ENCODE measurements at places on chromosomes 7 and 10.

- no peak for DNase-seq
Measured at GRCh38 chr7:43669286-43670081, 59.8 kb downstream of the COA1 start.

DNA sequence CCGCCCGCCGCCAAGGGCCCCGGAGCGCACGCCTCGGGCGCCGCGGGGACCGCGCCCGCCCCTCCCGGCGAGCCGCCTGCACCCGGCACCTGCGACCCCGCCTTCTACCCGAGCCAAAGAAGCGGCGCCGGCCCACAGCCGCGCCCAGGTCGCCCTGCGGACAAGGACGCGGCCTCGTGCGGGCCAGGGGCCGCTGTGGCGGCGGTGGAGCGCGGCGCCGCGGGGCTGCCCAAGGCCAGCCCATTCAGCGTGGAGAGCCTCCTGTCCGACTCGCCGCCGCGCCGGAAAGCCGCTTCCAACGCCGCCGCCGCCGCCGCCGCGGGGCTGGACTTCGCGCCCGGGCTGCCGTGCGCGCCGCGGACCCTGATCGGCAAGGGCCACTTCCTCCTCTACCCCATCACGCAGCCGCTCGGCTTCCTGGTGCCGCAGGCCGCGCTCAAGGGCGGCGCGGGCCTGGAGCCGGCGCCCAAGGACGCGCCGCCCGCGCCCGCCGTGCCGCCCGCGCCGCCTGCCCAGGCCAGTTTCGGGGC is 3.5 kb downstream of the UNCX start:
- no peak for DNase-seq

- no peak for DNase-seq
Measured at GRCh38 chr7:95427914-95428516, 6.8 kb downstream of the PON2 start.

- peak; percentile 72 for DNase-seq
Measured at GRCh38 chr7:21704359-21704758, 161.5 kb downstream of the DNAH11 start.

DNA sequence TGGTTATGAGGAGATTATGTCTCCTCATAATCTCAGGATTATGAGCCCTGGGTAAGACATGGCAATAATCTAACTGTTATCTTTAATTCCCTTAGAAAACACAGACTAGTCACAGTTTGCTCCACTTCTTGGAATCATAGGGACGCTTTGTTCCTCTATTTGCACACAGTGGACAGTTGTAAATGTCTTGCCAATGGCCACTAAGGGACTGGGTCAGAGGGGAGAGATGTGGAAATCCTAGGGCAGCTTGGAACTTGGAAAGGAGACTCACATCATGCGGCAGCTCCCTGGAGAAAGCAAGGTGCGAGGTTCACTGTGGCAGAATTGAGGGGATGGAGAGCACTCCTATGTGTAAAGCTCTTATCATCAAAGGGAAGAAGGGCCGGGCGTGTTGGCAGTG is 266.1 kb downstream of the PRPF18 start:
- no peak for DNase-seq

DNA sequence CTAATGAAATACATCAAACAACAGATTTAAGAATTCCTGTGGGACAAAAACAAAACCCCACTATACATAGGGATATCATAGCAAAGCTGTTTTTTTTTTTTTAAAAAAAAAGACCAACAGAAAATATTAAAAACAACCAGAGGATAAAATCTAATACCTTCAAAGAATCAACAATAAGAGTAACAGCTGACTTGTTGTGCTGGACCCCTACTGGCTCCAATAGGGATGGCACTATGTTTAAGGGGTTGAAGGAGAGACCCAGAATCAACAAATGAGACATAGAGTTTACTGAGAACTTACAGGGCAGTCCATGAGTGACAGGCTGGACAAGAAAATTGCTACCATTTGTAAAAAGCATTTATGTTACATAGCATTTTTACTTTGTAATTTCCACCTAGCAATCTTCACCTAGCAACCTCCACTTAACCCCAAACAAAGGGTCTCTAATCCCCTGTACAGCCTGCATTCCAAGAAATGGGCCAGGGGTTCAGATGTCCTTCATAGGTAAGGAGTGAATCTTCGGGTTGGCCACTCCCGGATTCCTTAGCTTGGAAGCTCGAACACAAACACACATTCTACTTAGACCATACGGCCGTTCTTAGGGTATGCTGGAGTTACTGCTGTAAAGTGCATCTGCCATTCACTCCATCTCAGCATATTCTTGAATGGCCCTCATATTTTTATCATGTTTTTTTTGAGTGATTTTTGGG is 25.8 kb downstream of the ASZ1 start:
- DNase-seq: no peak

GRCh38 chr7:36464271-36464670 is 74.6 kb downstream of the ANLN start:
- DNase-seq: no peak

DNA sequence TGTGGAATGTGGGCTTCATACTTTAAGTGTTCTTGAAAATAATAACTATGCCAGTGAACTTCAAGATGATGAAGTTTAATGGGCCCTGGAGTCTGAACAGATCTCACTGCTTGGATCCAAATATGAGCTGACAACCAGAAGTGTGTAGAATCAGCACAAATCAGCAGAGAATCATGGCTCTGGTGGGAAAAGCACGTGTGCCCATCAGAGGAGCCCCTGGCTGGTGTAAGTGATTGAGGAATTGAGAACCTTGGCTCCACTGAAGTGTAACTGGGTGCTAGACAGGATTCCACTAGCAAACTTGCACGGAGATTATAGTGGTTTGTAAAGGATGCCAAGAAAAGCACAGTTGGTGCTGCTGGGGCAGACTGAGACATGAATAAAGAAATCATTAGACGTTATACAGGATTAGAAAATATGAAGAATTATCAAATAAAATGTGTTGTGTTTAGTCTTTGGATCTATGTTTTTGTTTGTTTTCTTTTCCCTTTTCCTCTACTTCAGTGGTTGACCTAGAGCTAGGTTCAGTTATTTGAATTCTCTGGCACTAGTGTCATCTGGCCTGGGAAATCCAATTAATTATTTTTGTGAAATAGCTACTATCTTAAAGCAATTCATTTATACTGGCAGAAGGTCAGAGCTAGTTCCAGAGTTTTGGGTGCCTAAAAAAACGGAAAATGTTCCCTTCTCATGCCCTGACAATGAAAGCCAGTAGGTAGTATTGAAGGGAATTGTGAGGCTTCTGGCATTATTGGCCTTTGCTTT is 175.7 kb upstream of the MEOX2 start:
- DNase-seq: no peak

GRCh38 chr10:12241810-12242529 is 46.0 kb downstream of the CDC123 start:
- DNase-seq: no peak
